Large intestine (tissue), 12 donors: ENCODE measurements at places on chromosomes 4 and X.

- DNase-seq, result no peak
These were observed 46.1 kb downstream of the MBNL3 start for GRCh38 chrX:132442691-132443090.

- no peak for DNase-seq
These were observed 496.3 kb downstream of the BCOR start for GRCh38 chrX:39601231-39602177.

GRCh38 chrX:47168495-47169073 is 23.6 kb downstream of the RBM10 start:
- DNase-seq, result no peak

GRCh38 chr4:147355847-147356246 is 125.0 kb upstream of the EDNRA start:
- no peak for DNase-seq

DNA sequence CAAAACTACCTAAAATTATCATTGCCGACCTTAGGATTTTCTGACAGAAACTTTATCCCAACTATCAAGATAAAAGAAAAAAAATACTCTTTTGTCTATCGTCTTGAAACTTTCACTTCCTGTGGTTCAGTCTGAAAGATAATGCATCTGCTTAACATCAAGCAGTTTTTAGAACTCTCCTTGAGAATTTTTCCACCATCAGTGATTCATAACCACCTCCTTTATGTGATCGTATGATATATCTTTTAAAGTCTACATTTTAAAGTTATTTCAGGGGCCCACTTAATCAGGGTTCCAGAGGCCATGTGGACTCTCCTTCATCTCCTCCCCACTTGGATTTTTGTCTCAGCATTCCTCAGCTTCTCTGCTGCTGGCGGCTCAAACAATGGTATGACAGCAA is 272.8 kb upstream of the TENM3 start:
- DNase-seq, result no peak

- DNase-seq, result no peak
These were observed 215.5 kb upstream of the VEGFC start for GRCh38 chr4:177008071-177008835.

DNA sequence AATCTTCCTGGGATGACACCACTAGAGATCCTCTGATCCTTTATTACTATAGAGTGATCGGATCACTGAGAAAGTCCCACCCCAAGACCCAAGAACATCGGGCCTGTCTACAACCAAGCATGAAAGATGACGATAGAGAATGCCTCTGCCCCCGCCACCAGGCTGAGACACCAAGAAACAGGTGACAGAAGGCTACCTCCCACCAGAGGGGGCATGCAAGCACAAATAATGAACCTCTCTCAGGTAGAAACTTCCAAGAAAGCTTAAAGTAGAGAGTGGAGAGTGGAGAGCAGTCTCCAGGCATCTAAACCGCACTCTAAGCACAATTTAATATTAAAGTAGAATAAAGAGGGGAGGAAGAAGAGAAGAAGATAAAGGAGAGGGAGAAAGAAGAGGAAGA is 402.6 kb downstream of the INPP4B start:
- DNase-seq, result no peak

- no peak for DNase-seq
These were observed 60.9 kb downstream of the GK start for GRCh38 chrX:30714138-30714537.

DNA sequence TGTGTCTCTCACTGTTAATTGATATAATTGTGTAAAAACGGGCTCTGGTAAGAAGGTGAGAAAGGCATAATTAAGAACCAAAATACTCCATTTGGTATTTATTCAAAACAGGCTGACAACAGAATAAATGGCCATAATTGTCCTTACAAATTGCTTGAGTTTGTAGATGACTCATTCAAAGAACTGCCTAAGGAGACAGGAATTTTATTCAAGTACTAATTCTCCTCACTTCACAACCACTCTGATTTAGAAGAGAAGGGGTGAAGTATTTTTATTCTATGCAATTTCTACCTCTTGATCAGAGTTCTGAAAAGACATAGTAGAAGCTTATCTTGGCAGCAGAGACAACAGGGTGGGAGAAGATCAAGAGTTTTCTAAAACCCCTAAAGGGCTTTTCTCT is 43.1 kb downstream of the ATP11C start:
- no peak for DNase-seq

- peak; percentile 36 for DNase-seq
These were observed 6.6 kb upstream of the SLC6A8 start for GRCh38 chrX:153681175-153681574.

DNA sequence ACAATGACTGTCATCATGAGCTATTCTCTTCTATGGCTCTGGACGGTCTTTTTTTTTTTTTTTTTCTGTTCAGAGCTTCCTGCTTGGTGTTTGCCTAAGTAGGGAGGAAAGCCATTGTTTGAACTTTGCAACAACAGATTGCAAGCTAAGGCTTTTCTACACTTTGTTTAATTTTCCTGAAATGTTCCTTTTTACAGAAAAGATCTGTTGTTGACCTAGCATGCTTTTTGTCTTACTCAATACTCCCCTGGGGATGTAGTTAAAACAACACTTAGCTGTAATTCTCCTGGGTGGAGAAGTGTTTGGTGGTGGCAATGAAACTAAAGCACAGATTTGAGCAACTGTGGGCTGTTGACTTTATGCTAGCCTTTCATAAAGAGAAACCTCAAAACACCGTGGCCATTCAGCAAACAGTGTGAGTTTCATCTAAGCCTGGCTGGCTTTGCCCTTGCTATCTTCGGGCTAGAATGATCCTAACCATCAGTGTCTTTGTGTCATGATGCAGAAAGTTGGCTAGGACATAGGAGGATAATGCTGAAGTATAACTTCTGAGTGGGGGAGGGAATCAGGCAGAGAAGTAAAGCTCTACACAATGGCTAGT is 110.5 kb downstream of the ANXA3 start:
- peak; percentile 80 for DNase-seq

- no peak for DNase-seq
These were observed 826.2 kb upstream of the TENM3 start for GRCh38 chr4:181416966-181417365.

GRCh38 chr4:32180086-32180485 is 1459.9 kb downstream of the PCDH7 start:
- no peak for DNase-seq

- no peak for DNase-seq
These were observed 117.9 kb downstream of the INPP4B start for GRCh38 chr4:142728233-142728632.

DNA sequence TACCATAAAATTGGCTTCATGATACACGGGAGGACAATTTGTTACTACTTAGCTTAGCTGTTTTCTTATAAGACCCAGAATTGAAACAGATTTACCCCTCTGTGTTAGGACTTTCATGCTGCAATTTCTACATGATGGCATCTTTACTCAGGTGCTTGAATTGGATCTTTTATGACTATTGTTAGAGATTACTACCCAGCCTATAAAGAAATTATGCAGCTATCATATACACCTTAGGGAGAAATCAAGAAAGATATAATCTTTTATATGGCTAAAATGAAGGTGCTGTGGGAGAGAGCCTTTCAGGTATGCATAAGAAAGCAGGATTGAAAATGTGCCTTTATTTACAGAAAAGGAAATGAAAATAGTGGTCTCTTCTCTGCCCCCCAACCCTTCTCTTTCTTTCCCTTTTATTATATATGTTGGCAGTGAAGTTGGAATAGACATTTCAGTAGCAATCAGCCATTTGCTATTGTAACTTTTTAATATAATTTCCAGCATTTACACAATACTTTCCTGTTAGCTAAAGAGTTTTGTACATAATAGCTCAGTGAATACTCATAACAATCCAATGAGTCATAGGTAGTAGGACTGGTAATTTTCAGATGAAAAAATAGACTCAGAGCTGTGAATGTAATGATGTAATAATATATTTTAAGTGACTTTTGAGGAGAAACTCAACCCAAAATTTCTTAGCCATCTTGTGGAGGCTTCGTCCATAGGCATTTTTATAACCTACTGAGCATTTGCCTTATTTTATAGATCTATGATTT is 311.8 kb downstream of the ADGRL3 start:
- DNase-seq, result no peak

DNA sequence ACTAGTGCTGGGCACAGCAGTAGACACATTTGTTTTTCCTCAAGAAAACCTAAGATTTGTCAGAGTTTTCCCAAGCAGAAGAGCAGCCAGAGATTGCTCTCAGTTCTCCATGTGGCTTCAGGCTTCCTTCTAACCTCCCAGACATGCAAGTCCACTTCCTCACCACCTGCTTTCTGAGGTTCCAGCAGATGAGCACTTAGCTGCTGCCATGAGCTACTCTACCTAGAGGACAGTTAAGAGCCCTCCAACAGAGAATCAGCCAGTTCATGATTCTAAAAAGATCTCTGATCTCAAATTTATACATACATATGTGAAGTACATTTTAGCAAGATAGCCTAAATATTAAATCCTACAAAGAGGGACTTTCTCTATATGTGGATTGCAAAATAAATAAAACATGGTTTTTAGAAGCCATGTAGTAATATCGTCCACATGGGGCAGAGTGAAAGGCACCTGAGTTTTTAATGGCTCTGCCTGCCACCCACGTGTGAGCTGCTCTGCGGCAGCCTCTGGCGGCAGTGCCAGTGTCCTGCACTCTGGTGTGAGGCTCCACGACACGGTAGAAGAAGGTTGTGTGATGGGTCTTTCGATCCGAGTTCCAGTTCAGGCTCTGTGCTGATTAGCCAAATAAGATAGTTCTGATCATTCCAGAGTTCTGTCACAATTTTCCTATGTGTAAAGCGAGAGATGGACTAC is 10.3 kb downstream of the CYP4V2 start:
- peak; percentile 58 for DNase-seq

DNA sequence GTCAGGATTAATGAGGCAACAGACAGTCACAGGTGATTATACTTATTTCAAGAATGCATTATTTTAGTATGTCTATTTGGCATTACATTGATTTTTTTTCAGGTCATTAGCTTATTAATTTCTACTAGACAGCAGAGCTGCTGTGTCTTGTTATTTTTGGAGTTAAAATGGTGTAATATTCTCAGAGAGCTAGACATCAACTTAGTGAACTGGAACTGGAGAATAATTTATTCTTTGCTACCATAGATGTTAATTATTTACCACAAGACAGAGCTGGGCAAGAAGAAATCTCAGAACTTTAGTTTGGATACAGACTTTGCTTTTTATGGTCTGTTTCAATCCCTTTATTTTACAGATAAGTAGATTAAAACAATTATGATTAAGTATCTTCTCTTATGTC is 10.2 kb upstream of the HPGD start:
- no peak for DNase-seq

DNA sequence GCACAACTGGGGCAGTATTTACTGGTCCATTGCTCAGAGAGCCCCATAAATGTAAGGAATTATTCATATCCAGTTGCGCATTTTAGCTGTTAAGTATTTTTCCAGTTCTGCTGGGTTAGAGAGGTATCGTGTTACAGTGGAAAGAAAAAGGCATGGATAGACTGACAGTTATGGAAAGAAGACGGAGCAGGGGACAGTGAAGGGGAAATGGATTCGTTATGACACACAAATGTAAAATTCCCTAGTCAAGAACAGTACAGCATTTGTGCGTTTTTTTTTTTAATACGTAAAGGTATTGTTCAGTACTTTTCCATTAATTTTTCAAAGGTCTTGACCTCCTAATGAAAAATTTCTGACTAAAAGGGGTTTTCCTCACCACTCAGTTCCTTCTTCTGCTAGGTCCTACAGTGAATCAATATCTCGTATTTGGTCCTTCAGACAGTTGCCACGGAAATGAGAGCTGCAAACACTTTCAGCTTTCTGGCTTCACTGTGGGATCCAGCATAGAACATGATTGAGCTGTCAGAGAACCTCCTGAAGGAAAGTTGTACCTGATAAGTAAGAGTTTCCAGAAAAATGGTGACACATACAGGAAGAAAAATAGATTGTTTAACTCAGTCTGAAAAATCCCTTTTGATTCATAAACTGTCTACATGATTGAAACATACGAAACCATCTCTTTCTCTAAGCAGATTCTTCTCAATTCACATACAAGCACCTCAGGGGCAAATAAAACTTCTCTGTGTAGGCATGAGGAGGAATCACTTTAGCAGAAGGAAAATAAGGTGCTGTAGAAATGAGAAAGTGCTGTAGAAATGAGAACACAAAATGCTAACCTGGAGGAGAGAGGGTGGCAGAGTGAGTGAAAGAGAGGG is 21.8 kb upstream of the BBS12 start:
- DNase-seq, result no peak

GRCh38 chr4:15649914-15650545 is 5.1 kb downstream of the FBXL5 start:
- DNase-seq, result peak; percentile 38

DNA sequence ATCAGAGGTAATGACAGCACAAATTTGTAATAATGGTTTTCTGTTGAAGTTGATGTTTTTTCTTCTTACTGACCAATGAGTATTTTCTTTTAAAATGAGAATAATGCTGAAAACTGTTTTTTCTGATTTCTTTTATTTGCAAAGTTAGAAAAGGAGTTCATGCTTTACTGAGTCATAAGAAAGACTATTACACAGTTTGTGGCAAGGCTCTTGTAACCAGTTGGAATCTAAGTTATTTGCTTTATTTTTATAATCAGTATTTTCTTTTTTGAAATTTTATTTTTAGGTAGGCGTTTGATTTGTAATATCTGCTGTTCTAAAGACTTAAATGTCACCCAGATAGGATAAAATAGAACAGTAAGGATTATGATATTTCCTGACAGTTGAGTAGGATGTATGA is 25.5 kb downstream of the ANAPC4 start:
- DNase-seq, result no peak

DNA sequence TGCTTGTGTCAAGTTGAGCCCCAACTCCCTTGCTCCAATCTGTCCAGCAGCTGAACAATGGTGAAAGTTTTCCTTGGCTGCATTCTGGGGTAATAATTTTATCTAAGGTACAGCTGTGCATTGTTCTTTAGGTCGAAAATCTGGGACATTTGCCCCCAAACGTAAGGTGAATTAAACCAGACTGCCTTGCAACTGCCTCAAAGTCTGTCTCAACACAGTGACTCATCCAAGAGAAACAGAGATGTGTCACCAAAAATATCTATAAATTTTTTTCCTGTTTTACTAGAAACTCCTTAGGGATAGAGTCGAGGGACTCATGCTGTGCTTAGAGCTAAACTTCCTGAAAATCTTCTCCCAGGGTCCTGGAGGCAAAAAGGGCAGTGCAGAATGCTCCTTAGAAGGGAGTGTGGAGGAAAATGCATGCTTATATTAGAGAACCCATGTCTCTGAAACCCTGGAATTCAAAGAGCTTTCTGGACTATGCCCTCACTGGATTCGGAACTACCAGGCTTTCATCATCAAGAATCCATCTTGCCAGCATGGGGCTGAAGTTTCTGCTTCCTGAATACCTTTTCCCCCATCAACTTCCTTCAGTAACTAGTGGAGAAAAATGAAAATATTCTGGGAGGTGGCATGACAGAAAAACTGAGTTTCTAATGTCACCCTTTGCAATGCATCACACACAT is 115.7 kb downstream of the PALLD start:
- DNase-seq, result no peak

- DNase-seq, result no peak
These were observed 208.1 kb downstream of the BCOR start for GRCh38 chrX:39889704-39890103.
